Foreskin fibroblast (primary cell): ENCODE measurements at places on chromosomes 2 and 18.

DNA sequence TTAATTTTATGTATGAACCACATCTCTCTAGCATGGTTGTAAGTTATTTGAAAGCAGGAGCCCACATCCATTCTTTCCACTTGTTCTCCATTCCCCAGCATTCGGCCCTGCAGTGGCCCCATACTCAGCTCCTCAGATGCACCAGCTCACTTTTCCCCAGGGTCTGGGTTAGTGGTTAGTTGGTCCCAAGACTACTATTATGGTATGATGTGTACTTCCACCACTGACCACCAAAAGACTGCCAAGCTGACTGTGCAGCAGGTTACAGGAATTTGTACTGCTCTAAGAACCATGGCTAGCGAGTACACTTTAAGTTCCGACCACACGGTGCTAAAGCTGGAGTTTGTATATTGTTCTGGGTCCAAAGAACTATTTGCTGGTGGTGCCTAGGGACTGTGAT is 413.6 kb upstream of the TCF4 start:
- DNase-seq = no peak

GRCh38 chr2:11579867-11580659 is 46.2 kb downstream of the GREB1 start:
- DNase-seq = no peak

- DNase-seq = peak; percentile 99
These were observed 163.2 kb upstream of the TWIST2 start for GRCh38 chr2:238684362-238685326.

DNA sequence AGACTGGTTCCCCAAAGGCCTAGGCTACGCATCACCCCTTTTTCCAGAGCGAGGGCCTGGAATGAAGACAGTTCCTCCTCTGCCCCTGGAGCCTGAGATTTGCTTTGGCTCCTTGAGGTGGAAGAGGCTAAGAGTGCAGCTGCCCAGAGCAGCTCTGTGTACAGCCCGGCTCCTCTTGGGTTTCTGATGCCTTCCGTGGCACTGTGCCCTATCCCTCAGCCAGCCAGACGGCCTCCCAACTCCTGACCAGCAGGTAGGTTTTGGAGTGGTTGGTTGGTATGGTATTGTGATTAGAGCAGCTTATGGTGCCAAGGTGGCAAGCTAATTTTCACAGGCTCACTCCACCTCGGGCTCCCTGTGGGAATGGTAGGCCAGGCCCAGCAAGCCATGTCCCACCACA is 112.2 kb downstream of the TANC1 start:
- no peak for DNase-seq

DNA sequence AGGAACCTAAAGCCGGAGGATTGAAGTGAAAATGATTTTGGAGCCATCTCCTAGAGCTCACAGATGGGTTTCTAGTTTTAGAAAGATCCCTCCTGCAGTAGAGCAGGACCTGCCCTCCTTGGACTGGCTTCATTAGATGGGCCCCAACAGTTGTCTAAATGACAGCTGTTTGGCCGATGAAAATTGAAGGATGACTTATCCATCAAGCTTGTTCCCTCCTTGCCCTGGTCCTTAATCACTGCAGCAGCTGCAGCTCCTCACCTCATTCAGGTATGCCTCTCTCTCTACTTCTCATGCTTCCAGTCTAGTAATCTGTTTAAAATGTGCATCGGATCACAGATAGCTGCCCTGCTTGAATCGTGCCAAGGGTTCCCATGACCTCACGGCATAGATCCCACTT is 677.6 kb downstream of the BCL11A start:
- DNase-seq = no peak

- DNase-seq = no peak
These were observed 457.3 kb downstream of the RIT2 start for GRCh38 chr18:42658171-42658570.

GRCh38 chr2:121993682-121994081 is 238.2 kb downstream of the TSN start:
- no peak for DNase-seq

GRCh38 chr18:9140984-9141383 is 4.4 kb downstream of the ANKRD12 start:
- no peak for DNase-seq

GRCh38 chr18:39698436-39698835 is 2132.8 kb upstream of the CELF4 start:
- DNase-seq = no peak

- DNase-seq = no peak
These were observed 68.0 kb downstream of the KLHL29 start for GRCh38 chr2:23452853-23453420.

- DNase-seq = no peak
These were observed 147.9 kb upstream of the MYO3B start for GRCh38 chr2:170030040-170030439.

DNA sequence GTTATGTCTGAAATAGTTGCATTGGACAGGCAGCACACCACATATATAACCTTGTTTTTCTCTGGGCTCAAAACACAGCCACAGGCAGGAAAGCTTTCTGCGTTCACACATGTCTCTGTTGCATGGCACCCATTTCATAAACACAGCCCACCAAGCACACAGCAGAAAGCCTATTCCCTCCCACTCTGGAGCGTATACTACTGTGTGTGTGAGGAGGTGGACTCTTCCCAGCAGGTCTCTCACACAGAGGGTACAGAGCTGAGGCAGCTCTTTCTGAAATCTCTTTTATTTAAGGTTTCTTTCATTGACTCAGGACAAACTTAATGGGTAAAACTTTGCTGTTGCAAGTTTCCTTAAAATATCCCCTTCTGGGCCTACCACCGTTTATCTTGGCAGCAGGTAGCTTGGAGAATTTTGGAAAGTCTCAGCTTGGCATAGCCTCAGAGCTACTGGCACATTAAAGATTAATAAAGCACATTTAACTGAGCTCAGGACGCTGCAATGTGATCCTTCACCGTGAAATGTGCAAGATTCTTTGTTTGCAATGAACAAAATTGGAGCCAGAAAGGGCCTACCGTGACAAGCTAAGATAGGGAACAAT is 105.1 kb upstream of the NCKAP5 start:
- no peak for DNase-seq

DNA sequence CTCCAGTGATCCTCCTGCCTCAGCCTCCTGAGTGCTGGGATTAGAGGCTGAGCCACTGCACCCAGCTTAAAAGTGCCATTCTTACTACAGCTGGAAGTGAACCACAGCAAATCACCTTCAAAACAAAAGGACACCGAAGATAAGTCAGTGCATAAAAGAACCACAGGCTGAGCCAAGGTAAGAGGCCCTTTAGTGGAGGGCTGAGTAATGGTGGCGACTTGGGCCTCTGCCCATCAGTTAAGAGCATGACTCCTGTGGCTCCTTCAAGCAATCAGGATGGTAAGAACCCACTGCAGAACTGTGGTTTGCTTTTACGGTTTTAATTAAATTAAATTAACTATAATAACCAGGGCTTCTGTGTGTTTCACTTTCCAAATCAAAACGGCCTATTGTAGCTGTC is 75.1 kb downstream of the CTAGE1 start:
- no peak for DNase-seq

DNA sequence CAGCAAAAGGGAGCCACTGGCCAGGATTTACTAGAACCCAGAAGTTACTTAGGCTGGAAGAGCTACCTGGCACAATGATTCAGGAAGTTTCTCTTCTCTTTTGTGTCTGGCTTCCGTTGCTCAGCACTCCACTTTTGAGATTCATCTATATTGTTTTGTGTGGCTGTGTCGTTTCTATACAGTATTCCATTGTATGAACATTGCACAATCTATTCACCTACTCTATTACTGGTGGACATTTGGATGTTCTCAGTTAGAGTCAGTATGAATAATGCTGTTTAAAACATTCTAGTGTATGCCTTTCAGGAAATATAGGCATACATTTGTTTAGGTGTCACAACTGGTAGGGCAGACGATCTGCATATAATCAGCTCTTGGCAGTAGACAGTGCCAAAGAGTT is 36.3 kb upstream of the EPHA4 start:
- DNase-seq = no peak

DNA sequence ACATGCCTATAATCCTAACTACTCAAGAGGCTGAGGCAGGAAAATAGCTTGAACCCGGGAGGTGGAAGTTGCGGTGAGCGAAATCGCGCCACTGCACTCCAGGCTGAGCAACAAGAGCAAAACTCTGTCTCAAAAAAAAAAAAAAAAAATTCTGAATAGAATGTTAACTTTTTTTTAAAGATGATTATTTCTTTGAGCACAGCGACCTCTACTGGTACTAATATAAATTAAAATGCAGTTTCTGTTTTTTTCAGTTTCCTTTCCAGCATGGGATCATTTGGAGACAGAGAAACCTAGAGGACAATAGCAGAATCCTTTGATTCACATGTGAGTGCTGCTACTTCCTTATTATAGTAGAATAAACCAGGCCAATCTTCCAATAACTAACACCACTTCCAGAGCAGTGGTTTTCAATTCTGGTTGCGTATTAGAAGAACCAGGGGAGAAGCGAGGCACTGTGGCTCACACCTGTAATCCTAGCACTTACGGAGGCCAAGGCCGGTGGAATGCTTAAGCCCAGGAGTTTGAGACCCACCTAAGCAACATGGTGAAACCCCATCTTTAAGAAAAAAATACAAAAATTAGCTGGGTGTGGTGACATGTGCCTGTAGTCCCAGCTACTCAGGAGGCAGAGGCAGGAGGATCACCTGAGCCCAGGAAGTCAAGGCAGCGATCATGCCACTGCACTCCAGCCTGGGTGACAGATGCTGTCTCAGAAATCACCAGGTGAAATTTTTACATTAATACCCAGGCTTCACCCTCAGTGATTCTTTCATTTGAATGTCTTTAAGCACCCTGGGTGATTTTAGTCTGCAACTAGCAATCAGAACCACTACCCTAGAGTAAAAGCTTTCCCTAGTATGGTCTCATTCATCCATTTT is 10.1 kb downstream of the SRSF7 start:
- peak; percentile 17 for DNase-seq

- DNase-seq = peak; percentile 46
These were observed 97.8 kb upstream of the RASGRP3 start for GRCh38 chr2:33378556-33379210.

DNA sequence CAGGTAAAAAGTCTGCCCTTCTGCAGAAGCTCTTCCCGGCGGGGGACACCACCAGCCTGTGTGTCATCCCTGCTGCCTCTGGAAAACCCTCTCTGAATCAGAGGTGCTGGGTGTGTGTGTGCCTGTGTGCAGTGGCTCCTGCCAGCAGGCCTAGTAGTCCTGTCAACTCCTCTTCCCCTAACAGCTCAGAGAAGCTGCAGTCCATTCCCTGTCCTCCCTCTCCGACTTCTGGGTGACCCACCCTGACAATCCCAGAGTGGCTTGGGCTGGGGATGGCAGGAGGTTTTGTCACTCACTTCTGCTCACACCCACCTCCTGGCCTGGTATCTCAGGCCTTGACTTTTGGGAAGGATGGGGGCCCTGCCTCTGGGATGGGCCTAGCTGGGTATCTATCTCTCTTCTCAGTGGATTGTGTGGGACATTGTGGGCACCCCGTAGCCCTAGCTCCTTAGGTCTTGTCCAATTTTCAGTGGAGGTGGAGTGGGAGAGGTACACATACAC is 2.3 kb downstream of the WNT10A start:
- peak; percentile 71 for DNase-seq

DNA sequence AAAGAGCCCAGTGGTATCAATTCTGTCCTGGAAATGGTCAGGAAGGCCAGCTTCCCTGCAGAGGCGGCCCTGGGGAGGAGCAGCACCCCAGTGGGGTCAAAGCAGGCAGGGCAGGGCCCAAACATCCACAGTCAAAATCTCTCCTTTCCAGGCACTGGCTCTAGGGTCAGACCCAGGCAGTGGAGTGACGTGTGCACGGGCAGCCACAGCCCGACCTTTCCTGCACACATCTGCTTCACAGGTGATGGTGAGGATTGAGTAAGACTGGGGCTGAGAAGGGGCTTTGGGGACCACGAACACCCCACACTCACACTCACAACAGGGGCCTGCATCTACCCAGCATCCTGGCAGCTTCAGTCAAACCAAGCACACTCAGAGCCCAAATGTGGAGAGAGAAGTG is 97.8 kb upstream of the GLI2 start:
- no peak for DNase-seq

GRCh38 chr2:205627085-205627484 is 55.2 kb upstream of the NRP2 start:
- no peak for DNase-seq

GRCh38 chr2:196598846-196599245 is 40.7 kb upstream of the CCDC150 start:
- DNase-seq = no peak

DNA sequence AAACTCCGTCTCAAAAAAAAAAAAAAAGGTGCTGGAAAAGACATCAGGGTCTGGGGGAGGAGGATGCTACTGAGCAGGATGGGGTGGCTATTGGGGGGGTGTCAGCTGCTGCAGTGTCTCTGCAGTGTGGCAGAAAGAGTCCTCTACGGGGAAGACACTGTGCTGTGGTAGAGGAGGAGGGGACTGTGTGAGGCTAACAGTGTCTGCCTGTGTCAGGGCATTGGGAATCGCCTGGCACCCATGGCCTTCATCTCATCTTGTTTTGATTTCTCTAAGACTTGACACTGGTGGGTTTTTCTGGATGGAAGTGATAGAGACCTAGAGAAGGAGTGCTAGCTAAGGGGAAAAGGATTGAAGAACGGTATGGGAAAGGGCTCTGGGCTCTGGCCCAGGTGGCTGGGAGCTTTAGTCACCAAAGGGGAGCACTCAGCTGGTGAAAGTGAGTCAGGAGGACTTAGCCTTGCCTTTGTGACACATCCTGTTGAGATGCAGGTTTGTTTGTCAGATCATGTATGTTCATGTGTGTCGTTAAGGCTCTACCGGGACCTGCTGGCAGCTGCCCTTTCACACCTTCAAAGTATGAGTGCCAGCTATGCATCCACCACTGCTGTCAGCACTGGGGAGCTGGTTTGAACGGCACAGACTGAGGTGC is 58.0 kb downstream of the FARP2 start:
- peak; percentile 11 for DNase-seq

- DNase-seq = no peak
These were observed 50.3 kb downstream of the ARL4C start for GRCh38 chr2:234446404-234447076.

DNA sequence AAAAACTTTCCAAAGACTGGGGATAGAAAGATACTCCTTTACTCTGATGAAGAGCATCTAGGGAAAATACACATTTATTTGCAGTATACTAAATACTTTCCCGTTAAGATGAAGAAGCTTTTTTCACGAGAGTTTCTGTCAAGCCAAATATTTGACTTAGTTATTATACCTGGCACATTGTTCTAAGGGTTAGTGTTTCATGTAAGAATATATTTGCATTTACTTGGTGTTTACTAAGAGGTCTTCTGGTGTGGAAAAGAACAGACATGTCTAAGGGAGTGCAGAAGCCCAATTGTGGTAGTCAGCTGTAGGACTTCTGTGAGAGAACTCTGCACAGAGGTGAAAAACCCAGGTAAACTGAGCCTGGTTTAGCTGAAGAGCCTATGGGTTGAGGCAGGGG is 457.6 kb upstream of the SOX11 start:
- DNase-seq = no peak

DNA sequence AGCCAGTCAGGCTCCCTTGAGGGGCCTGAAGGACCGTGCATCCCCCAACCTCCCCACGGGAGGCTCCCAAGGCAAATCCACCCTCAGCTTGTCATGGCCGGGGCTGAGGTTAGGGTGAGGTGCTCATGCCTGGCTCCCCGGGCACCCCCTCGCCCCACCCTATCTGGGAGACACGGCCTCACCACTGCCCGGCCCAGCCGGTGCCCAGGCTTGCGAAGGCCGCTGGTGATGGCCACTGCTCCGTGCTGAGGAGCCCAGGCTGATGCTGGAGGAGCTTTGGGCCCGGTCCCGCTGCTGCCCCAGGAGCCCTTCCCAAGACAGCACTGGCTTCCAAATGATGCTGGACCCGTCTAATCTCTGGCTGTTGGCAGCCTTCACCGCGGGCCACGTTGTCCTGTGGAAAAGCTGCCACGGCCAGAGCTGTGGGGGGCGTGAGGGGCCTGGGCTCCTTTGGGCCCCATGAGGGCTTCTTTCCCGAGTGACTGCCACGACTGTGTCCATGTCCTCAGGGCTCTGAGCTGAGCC is 135.7 kb upstream of the CTDP1 start:
- no peak for DNase-seq
